ENCODE measurements at places on chromosomes 6 and 20.

GRCh38 chr6:31383149-31383548, 20.2 kb upstream of the MICA start:
- DNase-seq, result peak; percentile 19

DNA sequence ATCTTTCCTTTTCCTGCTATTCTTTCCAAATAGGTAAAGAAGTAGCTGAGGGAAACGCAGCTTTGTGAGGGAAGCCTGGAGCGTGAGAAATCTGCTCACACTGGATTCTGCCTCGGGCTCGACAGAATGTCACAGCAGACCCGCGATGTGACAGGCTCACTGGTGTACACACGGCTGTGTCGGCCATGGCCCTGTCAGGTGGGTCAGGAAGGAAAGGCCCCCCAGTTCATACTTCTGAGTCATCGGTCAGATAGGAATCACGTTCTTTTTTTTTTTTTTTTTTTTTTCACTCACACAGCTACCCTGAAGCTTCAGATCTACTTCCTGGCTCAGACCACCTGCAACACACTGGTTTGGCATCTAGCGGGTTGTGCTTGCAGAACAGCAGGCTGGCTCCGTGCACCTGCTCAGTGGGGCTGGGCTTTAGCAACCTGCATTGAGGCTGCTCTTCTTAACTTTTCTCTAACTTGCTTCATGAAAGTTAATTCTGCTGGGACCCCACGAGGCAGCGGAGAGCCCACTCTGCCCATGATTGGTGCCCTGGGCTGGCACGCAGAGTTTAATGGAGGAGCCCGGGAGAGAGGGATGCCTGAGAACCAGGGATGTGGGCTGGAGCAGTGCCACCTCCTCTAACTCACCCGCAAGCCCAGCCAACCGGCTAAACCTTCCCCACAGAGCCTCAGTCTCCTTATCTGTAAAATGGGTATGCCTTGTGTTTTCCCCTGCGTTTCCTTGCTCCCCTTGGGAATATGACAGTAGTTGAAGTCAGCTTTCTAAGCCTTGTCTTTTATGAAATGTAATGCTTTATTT, 61.5 kb upstream of the FNDC1 start:
- no peak for DNase-seq

DNA sequence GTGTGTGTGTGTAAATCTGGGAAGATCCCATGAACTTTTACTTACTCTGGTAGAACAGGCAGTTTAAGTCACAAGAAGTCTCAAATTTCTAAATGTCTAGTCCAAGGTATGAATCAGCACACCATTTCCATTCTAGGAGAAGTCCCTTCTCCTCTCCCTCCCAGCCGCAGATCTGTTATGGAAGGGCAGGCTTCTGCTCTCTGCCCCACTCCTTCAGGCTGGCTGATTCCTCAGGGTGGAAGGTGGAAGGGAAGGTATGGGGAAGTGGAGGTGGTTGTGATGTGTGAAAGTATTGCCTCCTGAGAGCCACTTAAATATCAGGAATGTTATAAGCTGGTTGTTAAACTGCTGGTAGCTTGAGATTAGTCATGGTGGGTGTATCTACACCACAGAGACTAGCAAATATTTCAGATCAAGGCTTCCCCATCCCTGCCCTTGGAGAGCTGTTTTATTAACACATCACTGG, 44.5 kb upstream of the LAMA4 start:
- DNase-seq, result no peak

- DNase-seq, result peak; percentile 72
Observed at GRCh38 chr6:5162355-5162754, 77.2 kb downstream of the PPP1R3G start.

GRCh38 chr20:32160341-32160740, 47.2 kb downstream of the PLAGL2 start:
- DNase-seq, result no peak

GRCh38 chr6:3195695-3196497, 31.6 kb downstream of the TUBB2B start:
- DNase-seq, result peak; percentile 68

DNA sequence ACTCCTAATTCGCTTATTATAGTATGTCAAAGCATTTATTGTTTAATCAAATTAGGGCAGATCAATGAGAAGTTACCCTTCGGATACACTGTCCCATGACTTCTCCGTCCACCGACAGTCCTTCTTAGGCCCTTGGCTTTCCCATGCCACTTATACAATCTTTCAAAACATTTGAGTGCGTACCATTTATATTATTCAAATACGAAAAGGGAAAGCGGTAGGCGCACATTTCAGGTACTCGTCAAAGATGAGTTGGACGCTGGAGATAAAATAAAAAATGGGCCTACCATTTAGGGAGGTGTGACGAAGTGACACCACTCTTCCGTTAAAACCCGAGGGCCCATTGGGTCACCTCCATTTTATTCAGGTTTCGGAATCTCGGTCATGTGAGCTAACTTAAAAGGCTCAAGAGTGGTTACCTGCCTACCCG, 542 bp upstream of the AFG1L start:
- DNase-seq, result no peak

DNA sequence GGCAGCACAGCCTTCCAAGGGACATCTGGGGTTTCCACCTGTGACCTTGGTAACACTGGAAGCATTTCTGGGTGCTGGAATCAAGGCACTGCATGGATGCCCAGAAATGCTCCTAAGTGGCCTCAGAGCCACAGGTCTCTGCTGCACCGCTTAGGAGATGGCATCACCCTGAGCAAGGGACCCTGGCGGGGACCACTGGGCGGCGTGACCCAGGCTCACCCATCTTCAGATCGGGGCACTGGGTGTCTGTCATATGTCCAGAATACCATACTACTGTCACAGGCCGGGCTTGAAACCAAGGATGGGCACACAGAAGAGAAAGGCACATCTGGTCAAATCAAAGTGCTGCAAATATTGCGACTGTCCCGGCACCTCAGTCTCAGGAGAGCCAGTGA, 45.9 kb downstream of the SSR1 start:
- no peak for DNase-seq

DNA sequence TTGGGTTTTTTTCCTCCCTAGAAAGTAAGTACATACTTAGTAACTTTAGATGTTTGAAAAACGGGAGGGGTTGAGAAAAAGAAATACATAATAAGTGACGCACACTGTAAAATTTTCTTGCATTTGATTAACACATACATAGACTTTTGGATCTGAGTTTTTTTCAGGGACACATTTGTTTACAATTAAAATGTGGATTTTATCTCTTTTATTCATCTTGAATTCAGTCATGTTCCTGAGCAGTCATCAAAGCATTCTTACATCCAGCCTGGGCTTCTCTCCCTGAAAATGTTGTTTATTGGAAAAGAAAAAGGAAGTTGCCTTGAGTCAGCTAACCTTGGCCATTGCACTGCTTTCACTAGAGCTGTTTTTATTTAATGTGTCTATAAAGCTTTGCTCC, 8.7 kb upstream of the RPP40 start:
- peak; percentile 35 for DNase-seq

Data from lung microvascular endothelial cell (primary cell).